NB4 (cell line): ENCODE measurements at places on chromosomes 12 and 14.

- DNase-seq = peak; percentile 74
These were observed 53.7 kb downstream of the GALNT4 start for GRCh38 chr12:89470741-89471509.

DNA sequence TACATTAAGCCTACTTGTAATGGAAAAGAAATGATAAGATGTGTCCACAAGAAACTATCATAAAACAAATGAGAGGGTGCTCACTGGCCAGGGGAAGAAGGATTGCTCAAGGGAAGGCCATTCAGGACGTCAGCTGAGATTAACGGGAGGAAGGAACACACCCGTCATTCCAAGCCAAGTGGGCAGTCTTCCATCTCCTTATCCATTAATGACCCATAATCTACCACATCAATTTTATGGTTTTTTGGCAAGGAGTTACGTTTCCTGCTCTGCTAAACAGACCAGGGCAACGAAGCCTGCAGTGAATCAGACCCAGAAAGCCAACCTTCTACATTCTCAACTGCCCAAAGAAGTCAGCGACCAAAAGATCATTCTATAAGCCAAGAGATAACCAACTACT is 25.1 kb downstream of the PRKAB1 start:
- DNase-seq = no peak

DNA sequence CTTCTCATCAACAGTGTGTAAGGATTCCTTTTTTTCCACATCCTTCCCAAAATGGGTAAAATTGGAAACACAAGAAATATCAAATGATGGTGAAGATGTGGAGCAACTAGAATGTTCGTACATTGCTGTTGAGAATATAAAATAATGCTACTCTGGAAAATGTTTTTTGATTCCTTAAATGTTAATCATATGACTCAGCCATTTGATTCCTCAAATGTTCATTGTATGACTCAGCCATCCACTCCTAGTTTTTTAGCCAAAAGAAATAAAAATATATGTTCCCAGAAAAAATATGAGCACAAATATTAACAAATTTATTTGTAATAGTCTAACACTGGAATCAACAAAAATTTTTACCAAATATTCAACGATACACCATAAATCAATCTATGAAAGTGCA is 1108.6 kb downstream of the LRFN5 start:
- DNase-seq = no peak

DNA sequence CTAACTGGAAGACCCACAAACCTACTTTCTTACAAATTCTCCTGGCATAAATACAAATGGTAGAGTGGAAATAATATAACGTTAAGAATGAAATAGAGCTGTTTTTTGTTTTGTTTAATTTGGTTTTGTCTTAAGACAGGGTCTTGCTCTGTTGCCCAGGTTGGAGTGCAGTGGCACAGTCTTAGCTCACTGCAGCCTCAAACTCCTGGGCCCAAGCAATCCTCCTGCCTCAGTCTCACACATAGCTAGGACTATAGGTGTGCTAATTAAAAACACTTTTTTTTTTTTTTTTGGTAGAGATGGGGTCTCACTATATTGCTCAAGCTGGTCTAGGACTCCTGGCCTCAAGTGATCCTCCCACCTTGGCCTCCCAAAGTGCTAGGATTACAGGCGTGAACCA is 4.1 kb upstream of the DHH start:
- no peak for DNase-seq

DNA sequence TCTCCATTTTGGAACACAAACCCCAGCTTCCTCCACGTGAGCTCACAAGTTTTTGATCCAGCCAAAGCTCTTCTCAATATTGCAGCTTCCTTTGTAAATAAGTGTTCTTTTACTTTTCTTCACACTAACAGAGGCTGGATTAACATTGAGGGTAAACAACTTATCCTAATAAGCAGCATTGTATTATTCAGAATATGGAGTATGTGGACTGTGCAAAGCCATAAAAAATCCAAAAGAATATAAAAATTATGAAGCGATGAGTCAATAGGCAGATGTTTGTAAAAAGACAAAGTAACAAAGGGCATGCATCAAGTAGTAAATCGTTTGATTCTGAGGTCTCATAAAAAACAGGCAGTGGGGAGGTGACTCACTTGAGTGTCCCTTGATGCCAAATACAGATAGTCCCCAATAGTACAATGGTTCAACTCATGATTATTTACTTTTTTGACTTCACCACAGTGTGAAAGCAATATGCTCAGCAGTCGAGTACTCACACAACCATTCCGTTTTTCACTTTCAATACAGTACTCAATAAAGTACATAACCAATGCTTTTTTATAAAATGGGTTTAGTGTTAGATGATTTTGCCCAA is 23.1 kb upstream of the KCNK10 start:
- no peak for DNase-seq

- peak; percentile 81 for DNase-seq
These were observed 18.8 kb upstream of the GAS2L3 start for GRCh38 chr12:100554608-100555077.

DNA sequence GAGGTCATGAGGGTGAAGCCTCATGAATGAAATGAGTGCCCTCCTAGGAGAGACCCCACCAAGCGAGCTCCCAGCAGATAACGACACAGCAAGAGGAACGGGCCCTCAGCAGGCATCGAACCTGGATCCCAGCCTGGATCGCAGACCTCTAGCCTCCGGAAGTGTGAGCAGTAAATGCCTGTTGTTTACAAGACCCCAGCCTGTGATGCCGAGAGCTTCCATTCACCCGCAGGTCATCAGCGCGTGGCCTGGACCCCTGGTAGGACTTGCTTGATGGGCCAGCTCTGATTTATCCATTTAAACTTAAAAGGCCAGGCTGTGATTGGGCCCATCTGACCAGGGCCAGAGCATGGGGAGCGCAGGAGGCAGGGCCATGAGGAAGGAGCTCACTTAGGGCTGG is 7.0 kb downstream of the TMEM179 start:
- no peak for DNase-seq

- no peak for DNase-seq
These were observed 36.6 kb upstream of the CCT2 start for GRCh38 chr12:69548687-69549086.

GRCh38 chr14:55767286-55767685 is 187.3 kb downstream of the KTN1 start:
- DNase-seq = no peak
